ENCODE measurements at places on chromosomes 5 and 9. TPM values are rescaled to one million over a fixed set of nuclear protein-coding genes. Genes with fewer than 3 reads are reported as not detected.

- no peak for DNase-seq
These were observed 119.7 kb upstream of the PJA2 start for GRCh38 chr5:109529520-109529919.

GRCh38 chr5:68240202-68240601 is 24.6 kb downstream of the PIK3R1 start:
- DNase-seq: no peak

DNA sequence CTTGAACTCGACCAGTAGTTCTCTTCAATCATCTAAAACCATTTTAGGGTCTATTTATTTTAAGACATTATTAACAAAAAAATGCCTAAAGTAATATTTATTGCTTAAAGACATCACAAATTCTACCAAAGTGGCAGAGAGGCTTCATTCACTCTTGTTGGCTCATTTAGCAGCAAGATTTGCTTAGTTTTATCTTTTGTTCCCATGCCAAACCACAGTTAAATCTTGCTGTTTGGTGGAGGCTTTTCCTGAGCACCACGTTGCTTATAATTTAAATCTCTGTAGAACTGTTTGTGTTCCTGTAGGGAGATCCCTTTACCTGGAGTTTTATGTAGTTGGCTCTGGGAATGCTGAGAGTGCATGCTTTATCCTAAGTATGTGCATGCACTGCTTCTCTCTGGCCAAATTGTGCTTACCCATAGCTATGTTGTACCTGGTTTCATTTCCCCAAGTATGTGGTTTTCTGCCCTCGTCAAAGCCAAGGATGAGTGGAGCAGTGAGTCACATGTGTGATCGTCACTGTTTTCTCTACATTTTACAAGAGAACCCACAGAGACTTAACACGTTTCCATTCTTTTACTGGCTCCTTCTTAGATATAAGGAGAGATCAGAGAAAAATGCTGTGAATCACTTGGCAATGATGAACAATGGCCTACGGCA is 42.1 kb upstream of the MAST4 start:
- DNase-seq: no peak

GRCh38 chr5:96408210-96408777 is 24.8 kb downstream of the PCSK1 start:
- no peak for DNase-seq

DNA sequence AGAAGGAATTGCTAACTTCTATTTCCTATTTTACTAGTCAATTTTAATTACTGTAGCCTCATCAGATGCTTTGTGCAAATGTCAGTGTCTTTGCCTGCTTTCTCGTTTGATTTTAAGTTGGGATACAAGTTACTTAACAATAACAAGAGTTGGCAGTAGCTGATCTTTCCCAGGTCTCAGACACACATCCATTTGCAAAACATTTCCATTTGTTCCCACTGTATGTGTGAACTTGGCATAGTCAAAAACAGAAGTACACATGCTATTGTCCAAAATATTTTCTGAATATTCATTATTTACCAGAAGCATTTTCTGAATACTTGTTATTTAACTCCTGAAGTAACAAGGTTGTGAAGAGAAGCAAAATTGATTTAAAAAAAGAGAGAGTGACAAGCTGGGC is 35.0 kb upstream of the NAA35 start:
- no peak for DNase-seq

- no peak for DNase-seq
These were observed 174.3 kb downstream of the SYK start for GRCh38 chr9:90975781-90976538.

DNA sequence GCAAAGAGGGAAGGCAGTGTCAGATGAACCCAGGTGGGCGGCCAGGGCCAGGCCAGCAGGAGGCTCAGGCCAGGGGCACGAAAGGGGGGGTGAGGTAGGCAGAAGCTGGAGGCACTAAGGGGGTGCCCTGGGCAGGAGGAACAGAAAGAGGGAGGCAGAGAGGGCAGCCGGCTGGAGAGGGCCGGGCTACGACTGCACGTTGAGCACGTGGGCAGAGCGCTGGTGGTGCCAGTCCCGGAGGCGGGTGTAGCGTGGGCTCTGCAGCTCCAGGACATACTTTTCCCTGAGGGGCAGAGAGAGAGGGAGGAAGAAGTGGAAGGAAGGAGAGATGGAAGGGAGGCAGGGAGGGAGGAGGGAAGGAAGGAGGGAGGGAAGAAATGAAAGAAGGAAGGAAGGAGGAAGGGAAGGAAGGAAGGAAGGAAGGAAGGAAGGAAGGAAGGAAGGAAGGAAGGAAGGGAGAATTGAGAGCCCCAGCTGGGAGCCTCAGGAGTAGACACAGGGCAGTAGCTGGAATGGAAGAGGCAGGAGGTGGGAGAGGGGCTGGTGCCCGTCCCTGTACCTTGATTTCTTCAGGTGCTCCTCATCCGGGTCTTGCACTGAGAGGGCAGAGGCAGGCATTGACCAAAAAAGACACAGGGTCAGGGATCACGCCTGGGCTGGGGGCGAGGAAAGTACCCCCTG is 7.0 kb downstream of the PDLIM7 start:
- no peak for DNase-seq

DNA sequence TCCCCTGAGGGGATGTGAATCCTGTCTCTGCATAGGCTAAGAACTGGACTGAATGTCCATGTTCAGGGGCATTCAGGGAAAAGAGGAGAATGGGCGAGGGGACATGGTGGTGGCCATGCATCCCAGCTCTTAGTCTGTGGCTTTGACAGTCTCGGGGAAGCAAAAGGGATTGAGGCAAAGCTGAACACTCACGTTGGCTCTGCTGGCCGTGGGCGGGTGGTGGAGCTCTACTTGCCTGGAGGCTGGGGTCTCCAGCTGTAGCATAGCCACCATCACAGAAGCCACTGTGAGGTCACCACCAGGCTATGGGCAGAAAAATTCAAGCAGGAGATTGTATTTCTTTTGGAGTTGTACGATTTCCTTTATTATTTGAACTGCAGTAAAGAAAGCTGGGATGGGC is 4.1 kb downstream of the GARIN3 start:
- DNase-seq: no peak

- DNase-seq: no peak
These were observed 15.2 kb upstream of the RHOBTB3 start for GRCh38 chr5:95715799-95716461.

DNA sequence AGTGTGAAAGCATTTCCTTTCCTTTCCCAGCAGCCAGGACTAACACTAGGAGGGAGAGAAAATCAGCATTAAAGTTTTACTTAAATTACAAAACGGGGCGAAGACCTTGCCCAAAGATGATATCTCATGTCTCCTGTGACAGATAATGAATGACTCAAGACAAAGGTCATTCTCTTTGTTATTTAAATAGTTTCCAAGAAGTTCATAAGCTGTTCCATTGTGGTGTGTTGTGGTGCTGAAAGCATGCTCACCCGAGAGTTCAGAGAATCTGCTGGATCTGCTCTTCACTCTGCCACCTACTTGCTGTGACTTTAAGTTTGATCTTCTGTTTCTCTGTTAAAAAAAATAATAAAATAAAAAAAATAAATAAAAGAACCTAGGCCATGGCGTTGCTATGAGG is 265.9 kb upstream of the NR4A3 start:
- DNase-seq: no peak

GARIN3 gene
- total RNA-seq: not detected

GABRA1 gene
- not detected for total RNA-seq

UBTD2 gene
- 18.8 TPM for total RNA-seq

TRAF2 gene
- total RNA-seq: 47.8 TPM

CD74 gene
- total RNA-seq: 1,091 TPM

KIF20A gene
- total RNA-seq: 52.6 TPM

IL4 gene
- not detected for total RNA-seq

EGFLAM gene
- total RNA-seq: not detected

LIX1 gene
- total RNA-seq: not detected

IL9 gene
- total RNA-seq: not detected

KCNMB1 gene
- not detected for total RNA-seq

FOXI1 gene
- not detected for total RNA-seq
